ENCODE measurements at places on chromosomes 5 and 9. TPM values are rescaled to one million over a fixed set of nuclear protein-coding genes. Genes with fewer than 3 reads are reported as not detected.

GRCh38 chr9:129204840-129205239 lies 26.8 kb upstream of the IER5L start:
- no peak for DNase-seq
- H3K4me1 ChIP-seq: peaks cover 28% of the 10 kb centered on the region
- H3K4me3 ChIP-seq: no peak overlapping the region
- peaks cover 2% of the 10 kb centered on the region for H3K36me3 ChIP-seq
- no peaks in the 10 kb centered on the region for H3K27me3 ChIP-seq

The SLC25A48 gene
- total RNA-seq: not detected

The FNBP1 gene
- 198 TPM for total RNA-seq

DNA sequence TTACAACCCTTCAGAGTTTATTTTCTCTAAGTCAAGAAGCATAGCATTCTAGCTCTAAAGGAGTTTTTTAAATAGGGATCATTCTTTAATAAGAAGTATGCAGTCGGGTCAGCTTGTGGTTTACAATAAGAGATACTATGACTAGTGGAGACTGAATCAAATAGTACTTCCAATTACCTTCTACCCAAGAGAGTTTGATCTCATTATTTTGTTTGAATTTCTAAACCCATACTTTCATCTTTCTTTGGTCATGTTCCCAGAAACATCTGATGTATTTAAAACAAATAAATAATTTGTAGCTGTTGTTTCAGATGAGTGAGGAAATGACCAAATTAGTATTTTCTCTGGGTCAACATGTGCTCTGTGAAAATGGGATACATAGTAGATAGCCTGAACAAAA lies 160.2 kb upstream of the CDH6 start:
- H3K4me1 ChIP-seq: no peaks in the 10 kb centered on the region
- no peak overlapping the region for H3K4me3 ChIP-seq
- H3K36me3 ChIP-seq: no peaks in the 10 kb centered on the region
- H3K27me3 ChIP-seq: no peaks in the 10 kb centered on the region

GRCh38 chr9:12954441-12954840 lies 179.6 kb downstream of the LURAP1L start:
- H3K4me3 ChIP-seq: no peak overlapping the region
- no peak for DNase-seq
- peaks cover 2% of the 10 kb centered on the region for H3K36me3 ChIP-seq
- no peaks in the 10 kb centered on the region for H3K27me3 ChIP-seq
- H3K4me1 ChIP-seq: no peaks in the 10 kb centered on the region

The BHMT2 gene
- total RNA-seq: not detected

DNA sequence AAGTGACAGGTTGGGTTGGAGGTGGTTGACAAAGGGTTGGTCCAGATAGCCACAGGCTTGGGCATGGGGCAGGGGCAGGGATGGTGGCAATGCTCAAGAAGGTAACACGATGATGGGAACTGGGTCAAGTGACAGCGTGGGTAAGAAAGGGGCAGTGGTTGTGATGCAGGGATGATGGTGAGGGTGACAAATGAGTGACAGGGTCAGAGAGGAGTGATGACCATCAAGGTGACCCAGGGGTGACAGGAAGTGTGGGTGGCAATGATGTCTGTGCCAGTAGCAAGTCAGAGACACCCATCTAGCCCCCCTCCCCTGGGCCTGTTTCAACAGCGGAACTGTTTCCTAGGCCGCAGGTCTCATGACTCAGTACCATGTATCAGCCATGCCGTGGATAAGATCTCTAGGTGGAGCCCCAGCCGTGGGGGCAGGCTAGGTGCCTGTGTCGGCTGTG lies 20.5 kb downstream of the AQP3 start:
- DNase-seq: no peak
- no peaks in the 10 kb centered on the region for H3K27me3 ChIP-seq
- H3K4me1 ChIP-seq: no peaks in the 10 kb centered on the region
- H3K27ac ChIP-seq: no peak overlapping the region
- H3K4me3 ChIP-seq: no peak overlapping the region

GRCh38 chr5:12661617-12662370 lies 757.5 kb upstream of the CTNND2 start:
- DNase-seq: no peak
- no peaks in the 10 kb centered on the region for H3K27me3 ChIP-seq
- H3K36me3 ChIP-seq: no peaks in the 10 kb centered on the region
- H3K4me3 ChIP-seq: no peak overlapping the region

DNA sequence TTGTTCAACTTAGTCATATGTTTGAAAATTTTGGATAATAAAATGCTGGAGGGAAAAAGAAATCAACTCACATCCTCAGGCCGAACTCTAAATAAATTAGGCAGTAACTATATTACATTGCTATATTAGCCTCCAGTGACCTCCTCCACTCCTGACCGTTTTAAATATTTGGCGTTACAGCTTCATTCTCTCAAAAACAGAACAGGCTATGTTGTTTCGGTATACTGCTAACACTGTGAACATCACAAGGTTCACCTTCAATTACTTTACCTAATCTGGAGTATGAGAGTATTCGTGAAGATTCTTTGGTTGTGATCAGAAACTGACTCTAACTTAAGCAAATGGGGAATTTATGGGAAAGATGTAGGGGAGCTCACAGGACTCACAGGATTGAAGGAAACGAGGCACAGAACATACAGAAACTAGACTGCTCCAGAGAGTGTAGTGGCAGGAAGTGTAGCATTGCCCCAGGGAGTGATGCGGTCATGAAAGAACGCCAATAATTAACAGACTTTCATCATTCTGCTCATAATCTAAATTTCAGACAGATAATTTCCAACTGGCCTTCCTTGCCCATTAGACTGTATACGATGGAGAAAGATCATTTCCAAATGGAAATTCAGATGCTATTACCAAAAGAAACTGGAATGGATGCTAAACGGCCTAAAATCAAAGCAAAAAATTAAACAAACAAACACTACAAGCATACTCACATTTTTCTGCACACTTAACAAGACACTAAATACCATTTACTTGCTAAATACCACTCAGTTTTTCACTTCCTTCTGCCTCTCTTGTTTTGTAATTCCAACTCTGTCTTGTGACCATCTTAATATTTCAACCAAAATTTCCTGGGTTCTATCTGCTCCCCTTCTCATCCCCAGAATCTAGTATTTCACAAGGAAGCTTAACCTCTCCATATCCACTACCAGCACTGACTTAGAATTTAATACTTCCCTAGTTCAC lies 110.1 kb upstream of the LPAR1 start:
- no peak for DNase-seq
- H3K36me3 ChIP-seq: no peaks in the 10 kb centered on the region
- H3K4me1 ChIP-seq: no peaks in the 10 kb centered on the region
- no peak overlapping the region for H3K27ac ChIP-seq
- no peaks in the 10 kb centered on the region for H3K27me3 ChIP-seq

- no peak for DNase-seq
- no peaks in the 10 kb centered on the region for H3K36me3 ChIP-seq
- peaks cover 10% of the 10 kb centered on the region for H3K27me3 ChIP-seq
- H3K4me1 ChIP-seq: no peaks in the 10 kb centered on the region
- H3K4me3 ChIP-seq: no peak overlapping the region
- H3K27ac ChIP-seq: no peak overlapping the region
These were observed 418.4 kb upstream of the SGCD start for GRCh38 chr5:155908543-155908942.

DNA sequence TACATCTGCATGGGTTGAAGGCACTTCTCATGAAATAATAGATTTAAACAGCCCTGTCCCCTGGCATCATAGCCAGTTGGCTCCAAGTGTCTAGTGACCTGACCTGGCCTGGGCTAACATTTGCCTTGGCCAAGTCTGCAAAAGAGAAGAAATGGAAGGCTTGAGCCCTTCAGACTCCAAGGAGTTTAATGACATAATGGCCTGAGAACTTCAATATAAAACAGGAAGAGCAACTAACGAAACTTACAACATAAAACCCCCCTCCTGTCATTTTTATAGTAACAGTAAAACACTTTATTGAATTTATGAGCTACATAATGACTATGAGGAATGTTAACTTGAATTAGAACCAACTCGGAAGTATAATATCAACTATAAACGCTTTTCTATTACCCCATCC lies 218.8 kb upstream of the TBCA start:
- H3K27me3 ChIP-seq: no peaks in the 10 kb centered on the region
- peaks cover 7% of the 10 kb centered on the region for H3K36me3 ChIP-seq
- no peaks in the 10 kb centered on the region for H3K4me1 ChIP-seq
- H3K4me3 ChIP-seq: no peak overlapping the region
